Activated naive CD8-positive, alpha-beta T cell treated with anti-CD3 and anti-CD28 coated beads, Interleukin-2, amount 50 U/mL, for 16 hours (primary cell): ENCODE measurements at places on chromosomes 7 and 10.

GRCh38 chr10:6583447-6583846 is 3.4 kb upstream of the PRKCQ start:
- DNase-seq, result peak; percentile 69

GRCh38 chr10:76298329-76298728 is 866.9 kb downstream of the LRMDA start:
- DNase-seq, result no peak

DNA sequence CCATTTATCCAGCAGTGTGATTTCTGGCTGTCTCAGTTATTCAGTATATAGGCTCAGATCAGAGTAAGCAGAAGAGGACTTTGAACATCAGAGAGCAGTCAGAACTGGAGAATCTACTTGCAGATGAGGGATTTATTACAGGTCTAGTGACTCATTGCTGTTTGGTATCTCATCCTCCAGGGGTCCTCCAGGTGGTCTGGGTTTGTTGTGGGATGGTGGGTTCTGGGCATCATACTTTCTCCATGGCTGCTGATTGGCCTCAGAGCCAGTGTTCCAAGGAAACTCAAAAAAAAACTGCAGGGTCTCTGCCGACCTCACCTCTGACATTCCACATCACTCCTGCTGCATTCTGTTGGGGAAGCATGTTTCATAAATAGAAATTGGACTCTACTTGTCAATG is 214.8 kb downstream of the CNTNAP2 start:
- no peak for DNase-seq

DNA sequence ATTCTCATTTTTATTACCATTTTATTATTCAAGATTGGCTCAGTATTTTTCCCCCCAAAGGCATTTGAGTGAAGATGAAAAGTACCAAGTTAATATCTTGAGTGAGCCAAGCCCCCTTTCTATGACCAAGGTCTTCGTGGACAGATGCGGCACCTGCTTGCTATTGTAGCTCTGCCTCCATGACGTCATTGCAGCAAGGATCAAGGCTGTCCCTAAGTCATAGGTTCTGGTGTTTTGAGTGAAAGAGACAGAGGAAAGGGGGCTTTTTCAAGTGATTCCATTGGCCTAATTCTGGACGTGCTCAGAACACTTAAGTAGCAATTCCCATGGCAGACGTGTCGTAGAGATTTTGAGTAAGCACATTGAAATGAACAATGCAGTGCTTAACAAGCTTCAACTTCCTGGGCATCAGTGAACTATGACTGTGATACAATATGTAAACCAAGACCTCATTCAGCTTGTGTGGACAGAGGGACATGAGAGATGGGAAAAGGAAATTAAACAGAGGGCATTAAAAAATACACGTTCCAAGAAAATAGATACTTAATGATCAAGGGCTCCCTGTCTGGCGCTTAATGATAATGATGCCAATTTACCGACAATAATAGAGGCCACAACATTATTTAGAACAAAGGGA is 248.7 kb upstream of the NPVF start:
- no peak for DNase-seq

DNA sequence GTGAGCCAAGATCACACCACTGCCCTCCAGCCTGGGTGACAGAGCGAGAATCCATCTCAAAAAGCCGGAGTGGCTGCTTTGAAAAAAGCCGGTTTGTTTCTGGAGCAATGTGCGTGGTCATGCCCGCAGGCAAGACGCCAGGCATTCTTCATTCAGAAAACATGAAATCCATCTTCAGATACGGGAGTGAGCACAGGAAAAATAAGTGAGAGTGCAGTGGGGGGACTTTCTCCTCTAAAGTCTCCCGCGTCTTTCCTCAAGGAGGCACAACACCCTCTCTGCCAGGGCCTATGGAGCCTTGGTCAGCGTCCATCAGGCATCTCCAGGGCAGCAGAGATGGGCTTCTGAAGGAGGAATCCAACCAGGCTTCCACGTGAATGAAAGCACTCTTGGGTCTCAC is 62.3 kb upstream of the DGKI start:
- DNase-seq, result no peak

GRCh38 chr7:114860206-114860605 is 61.7 kb upstream of the MDFIC start:
- DNase-seq, result no peak

DNA sequence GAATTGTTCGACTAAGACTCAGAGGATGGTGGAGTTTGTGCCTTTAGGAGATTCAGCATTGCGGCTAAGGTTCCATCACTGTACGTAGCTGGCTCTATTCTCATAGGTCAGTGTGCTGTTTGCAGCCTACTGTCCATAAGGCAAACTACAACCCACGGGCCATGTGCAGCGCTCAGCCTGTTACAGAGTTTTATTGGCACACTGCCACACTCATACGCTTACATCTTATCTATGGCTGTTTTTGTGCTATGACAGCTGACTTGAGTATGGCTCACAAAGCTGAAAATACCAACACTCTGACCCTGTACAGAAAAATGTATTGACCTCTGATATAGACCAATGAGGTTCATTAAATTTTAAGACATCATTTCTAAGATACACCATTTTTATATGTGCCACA is 114.5 kb downstream of the ARID5B start:
- DNase-seq, result no peak

GRCh38 chr10:34719746-34720145 is 95.3 kb downstream of the PARD3 start:
- no peak for DNase-seq

DNA sequence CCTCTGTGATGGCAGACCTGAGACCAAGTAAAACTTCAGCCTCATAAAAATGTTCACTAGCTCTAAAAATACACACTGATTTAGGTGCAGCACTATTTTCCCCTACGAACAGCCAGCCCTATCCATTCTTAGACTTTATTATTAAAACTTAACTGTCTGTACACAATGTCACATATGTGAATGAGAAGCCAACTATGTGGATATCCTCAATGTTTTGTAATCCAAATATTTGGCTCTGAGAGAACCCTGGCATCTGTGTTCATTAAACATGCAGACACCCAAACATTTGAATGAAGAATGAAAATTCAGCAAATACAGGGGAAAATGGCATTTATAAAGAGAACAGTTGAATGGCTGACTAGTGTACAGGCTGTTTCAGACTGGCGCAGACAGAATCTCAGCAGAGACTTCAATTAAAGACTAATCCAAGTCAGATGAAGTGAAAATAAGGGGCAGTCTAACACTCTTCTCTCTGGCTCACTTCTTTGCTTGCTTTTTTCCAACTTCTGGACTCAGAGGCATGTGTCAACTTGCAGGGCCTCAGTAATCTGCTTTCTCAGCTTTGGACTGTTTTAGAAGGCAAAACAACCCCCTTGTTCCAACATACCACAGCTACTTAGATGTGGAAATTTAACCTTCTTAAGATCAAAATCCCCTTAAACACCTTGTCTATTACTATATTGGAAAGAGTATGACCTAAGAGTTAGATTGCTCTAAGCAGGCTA is 47.4 kb upstream of the FAM180A start:
- no peak for DNase-seq

- DNase-seq, result no peak
These were observed 11.2 kb upstream of the PRDX3 start for GRCh38 chr10:119189811-119190282.

- no peak for DNase-seq
These were observed 127.6 kb downstream of the NEBL start for GRCh38 chr10:20769481-20769880.

DNA sequence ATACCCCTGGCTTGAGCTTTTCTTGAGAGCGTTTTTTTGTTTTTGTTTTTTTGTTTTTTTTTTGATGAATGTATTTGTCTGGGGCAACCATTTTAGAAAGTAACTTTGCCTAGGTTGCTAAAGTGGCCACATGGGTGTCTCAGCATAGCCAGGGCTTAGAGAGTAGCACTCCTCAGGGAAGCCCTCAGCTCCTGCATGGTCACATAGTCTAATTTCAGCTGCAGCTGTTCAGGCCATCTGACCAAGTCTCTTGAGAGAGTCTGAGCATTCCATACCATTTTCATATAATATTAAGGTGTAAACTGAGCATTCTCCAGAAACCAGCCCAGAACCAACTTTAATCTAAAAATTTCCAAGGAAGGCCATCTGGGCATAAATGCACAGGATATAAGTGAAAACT is 186.4 kb downstream of the NPSR1 start:
- no peak for DNase-seq
